Activated CD8-positive, alpha-beta memory T cell treated with anti-CD3 and anti-CD28 coated beads, Interleukin-2, amount 10 ng/mL, durations not matched to agents 7 days and 5 days (primary cell): ENCODE measurements at places on chromosomes 7 and 10. TPM values are rescaled to one million over a fixed set of nuclear protein-coding genes. Genes with fewer than 3 reads are reported as not detected.

- H3K4me1 ChIP-seq: peaks cover 59% of the 10 kb centered on the region
- no peak overlapping the region for H3K27ac ChIP-seq
- no peaks in the 10 kb centered on the region for H3K36me3 ChIP-seq
- no peak overlapping the region for H3K4me3 ChIP-seq
- DNase-seq: peak; percentile 26
Measured at GRCh38 chr10:11154849-11155498, 137.3 kb downstream of the CELF2 start.

DNA sequence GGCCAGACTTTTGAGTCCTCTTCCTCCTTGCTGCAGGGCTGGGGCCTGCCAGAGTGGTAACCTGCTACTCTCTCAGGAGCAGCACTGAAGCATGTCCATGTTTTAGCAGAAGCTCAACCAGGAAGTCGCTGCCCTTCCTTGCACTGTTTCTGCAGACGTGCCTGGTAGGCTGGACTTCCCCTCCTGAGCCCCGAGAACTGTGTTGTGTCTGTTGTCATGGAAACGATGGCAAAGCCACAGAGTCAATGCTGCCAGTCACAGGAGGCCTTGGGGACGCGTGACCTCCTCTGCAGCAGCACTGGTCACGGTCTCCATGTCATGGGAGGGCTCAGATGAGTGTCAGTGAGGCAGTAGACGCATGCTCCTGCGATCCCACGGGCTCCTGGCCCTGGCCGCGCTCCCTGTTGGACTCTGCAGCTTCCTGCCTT, 145.5 kb downstream of the FANK1 start:
- H3K27ac ChIP-seq: no peak overlapping the region
- no peaks in the 10 kb centered on the region for H3K36me3 ChIP-seq

GRCh38 chr7:139762886-139763285, 14.9 kb downstream of the HIPK2 start:
- DNase-seq: peak; percentile 23
- H3K27ac ChIP-seq: no peak overlapping the region

DNA sequence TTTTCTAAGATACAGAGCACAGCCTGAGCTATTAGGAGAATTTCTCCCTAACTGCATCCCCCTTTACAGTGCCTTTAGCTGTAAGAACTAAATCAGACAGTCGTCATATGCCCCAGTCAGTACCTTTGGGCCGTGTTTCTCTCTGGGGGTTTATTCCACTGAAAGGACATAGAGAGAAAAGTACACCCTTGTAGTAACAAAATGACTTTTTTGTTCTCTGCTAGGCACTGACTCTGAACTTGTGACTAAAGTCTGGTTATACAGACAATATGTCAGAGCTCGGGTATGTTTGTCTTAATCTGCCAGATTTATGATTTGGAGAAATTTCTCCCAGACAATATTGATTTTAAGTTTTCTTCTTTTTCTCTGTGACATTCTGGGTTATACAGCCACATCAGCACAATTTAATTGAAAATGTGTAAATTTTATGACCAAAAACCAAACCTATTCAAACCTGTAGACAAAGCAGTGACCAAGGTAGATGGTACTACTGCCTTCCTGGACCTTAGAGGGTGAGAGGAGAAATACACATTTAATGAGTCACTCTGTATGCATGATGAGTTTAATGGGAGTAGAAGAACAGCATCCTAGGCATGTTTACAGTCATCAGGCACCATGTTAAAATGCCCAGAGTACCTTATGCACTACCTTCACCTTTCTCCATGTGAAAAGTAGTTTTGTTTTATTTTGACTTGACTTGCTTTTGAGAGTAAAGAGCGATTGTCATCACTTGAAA, 156.1 kb upstream of the PLXDC2 start:
- no peaks in the 10 kb centered on the region for H3K36me3 ChIP-seq
- no peaks in the 10 kb centered on the region for H3K27me3 ChIP-seq
- H3K4me1 ChIP-seq: no peaks in the 10 kb centered on the region
- no peak overlapping the region for H3K27ac ChIP-seq

GRCh38 chr7:28528899-28529298, 116.6 kb downstream of the CREB5 start:
- no peaks in the 10 kb centered on the region for H3K27me3 ChIP-seq
- H3K4me1 ChIP-seq: no peaks in the 10 kb centered on the region
- H3K27ac ChIP-seq: no peak overlapping the region
- no peak for DNase-seq
- no peaks in the 10 kb centered on the region for H3K36me3 ChIP-seq

GRCh38 chr10:71719042-71719441, 536 bp downstream of the C10orf105 start:
- no peaks in the 10 kb centered on the region for H3K36me3 ChIP-seq
- no peak overlapping the region for H3K4me3 ChIP-seq
- no peak for DNase-seq

DNA sequence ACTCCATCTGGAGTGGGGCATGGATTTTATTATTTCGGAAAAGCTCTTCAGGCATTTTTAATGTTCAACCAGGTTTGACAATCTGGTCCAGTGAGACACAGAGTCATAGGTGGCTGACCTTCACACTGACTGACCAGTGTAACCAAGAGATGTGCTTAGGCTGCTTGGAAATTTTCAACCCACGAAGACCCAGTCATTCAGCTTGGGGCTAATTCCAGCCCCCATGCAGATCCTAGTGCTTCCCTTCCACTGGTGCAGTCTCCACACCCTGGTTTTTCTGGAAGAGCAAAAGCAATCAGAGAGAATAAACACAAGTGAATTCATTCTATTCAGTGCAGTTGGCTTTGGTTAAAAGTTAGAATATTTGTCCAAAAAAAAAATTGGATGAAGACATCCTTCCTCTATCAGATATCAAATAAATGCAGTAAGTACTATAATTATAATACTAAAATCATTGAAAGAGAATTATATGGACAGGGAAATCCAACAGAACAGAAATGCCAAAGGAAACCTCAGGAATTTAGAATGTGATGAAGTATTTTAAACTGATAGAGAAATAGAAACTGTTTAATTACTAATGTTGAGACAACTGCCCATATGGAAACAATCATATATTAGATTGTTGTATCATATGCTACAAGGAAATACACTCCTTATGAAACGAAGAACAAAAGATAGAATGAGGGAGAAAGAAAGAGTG, 178.0 kb downstream of the NPSR1 start:
- peaks cover 4% of the 10 kb centered on the region for H3K27me3 ChIP-seq
- no peaks in the 10 kb centered on the region for H3K4me1 ChIP-seq
- H3K4me3 ChIP-seq: no peak overlapping the region
- no peak for DNase-seq

DNA sequence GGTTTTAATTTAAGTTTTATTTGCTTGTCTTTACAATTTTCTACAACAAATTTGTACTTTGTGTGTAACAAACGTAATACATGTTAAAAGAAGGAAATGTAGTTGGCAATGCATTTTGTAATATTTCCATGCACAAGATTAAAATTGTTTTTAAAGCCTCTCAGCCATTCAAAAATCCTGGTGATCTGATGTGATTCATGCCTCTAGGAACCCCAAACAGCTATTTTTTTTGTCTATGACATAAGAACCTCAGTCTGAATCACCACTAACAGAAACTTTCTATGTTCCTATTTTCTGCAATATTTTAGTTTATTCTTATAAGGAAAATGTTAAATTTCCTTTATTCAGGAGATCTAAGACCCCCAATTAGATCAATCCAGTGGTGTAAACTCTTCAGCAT, 183.1 kb upstream of the YAE1 start:
- no peaks in the 10 kb centered on the region for H3K36me3 ChIP-seq
- no peak for DNase-seq
- no peak overlapping the region for H3K4me3 ChIP-seq
- H3K4me1 ChIP-seq: no peaks in the 10 kb centered on the region
- peaks cover 13% of the 10 kb centered on the region for H3K27me3 ChIP-seq
- H3K27ac ChIP-seq: no peak overlapping the region

- H3K4me1 ChIP-seq: no peaks in the 10 kb centered on the region
- no peaks in the 10 kb centered on the region for H3K36me3 ChIP-seq
- peaks cover 2% of the 10 kb centered on the region for H3K27me3 ChIP-seq
Measured at GRCh38 chr10:1474376-1475097, 262.8 kb downstream of the ADARB2 start.

- no peaks in the 10 kb centered on the region for H3K36me3 ChIP-seq
- peaks cover 14% of the 10 kb centered on the region for H3K4me1 ChIP-seq
- no peak for DNase-seq
- no peak overlapping the region for H3K4me3 ChIP-seq
- no peak overlapping the region for H3K27ac ChIP-seq
Measured at GRCh38 chr10:132958883-132959558, 16.7 kb upstream of the CFAP46 start.

GRCh38 chr7:149741629-149742028, 31.8 kb downstream of the ZNF467 start:
- no peak overlapping the region for H3K27ac ChIP-seq
- DNase-seq: no peak
- peak overlapping the region; percentile 57 for H3K4me3 ChIP-seq

GRCh38 chr10:47166405-47166777, 133.6 kb upstream of the GDF10 start:
- H3K27ac ChIP-seq: no peak overlapping the region
- H3K4me1 ChIP-seq: peaks cover 14% of the 10 kb centered on the region
- H3K36me3 ChIP-seq: no peaks in the 10 kb centered on the region
- H3K27me3 ChIP-seq: peaks cover 6% of the 10 kb centered on the region
- DNase-seq: peak; percentile 31

- peak; percentile 42 for DNase-seq
- H3K4me3 ChIP-seq: no peak overlapping the region
- peaks cover 10% of the 10 kb centered on the region for H3K4me1 ChIP-seq
- no peaks in the 10 kb centered on the region for H3K27me3 ChIP-seq
- H3K36me3 ChIP-seq: peaks cover 3% of the 10 kb centered on the region
Measured at GRCh38 chr7:75928568-75928914, 13.6 kb downstream of the POR start.

- DNase-seq: no peak
- no peak overlapping the region for H3K4me3 ChIP-seq
- H3K4me1 ChIP-seq: no peaks in the 10 kb centered on the region
- H3K27ac ChIP-seq: no peak overlapping the region
- peaks cover 22% of the 10 kb centered on the region for H3K27me3 ChIP-seq
Measured at GRCh38 chr7:36048902-36049240, 104.2 kb upstream of the EEPD1 start.

DNA sequence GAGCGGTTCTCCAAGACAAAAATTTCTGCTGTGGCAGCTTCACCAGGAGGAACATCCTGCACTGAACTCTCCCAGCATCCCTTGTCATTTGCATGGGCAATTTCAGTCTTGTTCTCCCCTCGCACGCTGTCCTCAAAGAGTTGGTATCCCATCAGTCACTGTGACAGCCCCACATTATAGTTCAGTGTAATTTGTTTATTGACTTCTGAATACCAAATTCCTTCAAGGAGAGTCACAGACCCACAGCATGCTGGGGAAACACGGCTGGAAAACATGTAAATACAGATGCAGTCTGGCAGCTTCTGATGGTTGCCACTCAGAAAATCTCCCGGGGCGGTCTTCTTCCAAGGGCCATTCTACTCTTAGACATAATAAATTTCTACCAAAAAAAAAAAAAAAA, 151.0 kb upstream of the NEBL start:
- H3K27ac ChIP-seq: no peak overlapping the region
- H3K4me1 ChIP-seq: no peaks in the 10 kb centered on the region
- no peaks in the 10 kb centered on the region for H3K36me3 ChIP-seq
- no peak overlapping the region for H3K4me3 ChIP-seq

DNA sequence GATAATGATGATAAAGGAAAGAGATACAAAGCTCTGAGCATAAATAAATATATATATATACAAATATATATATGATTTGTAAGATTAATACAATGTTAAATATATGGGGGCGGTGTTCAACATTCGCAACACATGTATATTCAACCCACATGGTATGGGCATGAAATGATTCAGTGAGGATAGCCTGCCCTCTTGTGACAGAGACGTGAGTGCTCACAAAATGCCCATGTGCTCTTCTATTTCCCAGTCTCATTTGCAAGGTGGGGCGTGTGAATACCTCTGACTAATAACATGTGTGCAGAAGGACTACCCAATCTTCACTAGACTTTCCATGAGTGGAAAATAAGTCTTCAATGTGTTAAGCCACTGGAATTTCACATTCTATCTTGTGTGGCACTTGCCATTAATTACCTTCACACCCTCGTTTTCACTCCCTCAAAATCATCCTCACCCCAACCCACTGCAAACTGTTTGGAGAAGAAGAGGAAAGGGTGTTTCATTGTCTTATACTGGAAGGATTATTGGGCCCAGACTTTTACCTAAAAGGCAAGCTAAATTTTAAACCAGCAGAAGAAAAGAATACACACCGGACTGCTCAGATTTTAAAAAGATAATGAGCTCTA, 26.9 kb downstream of the ASAH2 start:
- no peaks in the 10 kb centered on the region for H3K36me3 ChIP-seq
- peaks cover 4% of the 10 kb centered on the region for H3K4me1 ChIP-seq
- peak; percentile 58 for DNase-seq
- no peak overlapping the region for H3K4me3 ChIP-seq
- H3K27ac ChIP-seq: no peak overlapping the region
- H3K27me3 ChIP-seq: peaks cover 34% of the 10 kb centered on the region

- no peak for DNase-seq
- peaks cover 51% of the 10 kb centered on the region for H3K27me3 ChIP-seq
- no peak overlapping the region for H3K4me3 ChIP-seq
- no peak overlapping the region for H3K27ac ChIP-seq
- H3K36me3 ChIP-seq: peaks cover 2% of the 10 kb centered on the region
- peaks cover 8% of the 10 kb centered on the region for H3K4me1 ChIP-seq
Measured at GRCh38 chr10:70055550-70055949, 2.9 kb downstream of the MACROH2A2 start.

- H3K27ac ChIP-seq: no peak overlapping the region
- no peak overlapping the region for H3K4me3 ChIP-seq
- no peak for DNase-seq
Measured at GRCh38 chr10:72794260-72794659, 99.3 kb upstream of the OIT3 start.

DNA sequence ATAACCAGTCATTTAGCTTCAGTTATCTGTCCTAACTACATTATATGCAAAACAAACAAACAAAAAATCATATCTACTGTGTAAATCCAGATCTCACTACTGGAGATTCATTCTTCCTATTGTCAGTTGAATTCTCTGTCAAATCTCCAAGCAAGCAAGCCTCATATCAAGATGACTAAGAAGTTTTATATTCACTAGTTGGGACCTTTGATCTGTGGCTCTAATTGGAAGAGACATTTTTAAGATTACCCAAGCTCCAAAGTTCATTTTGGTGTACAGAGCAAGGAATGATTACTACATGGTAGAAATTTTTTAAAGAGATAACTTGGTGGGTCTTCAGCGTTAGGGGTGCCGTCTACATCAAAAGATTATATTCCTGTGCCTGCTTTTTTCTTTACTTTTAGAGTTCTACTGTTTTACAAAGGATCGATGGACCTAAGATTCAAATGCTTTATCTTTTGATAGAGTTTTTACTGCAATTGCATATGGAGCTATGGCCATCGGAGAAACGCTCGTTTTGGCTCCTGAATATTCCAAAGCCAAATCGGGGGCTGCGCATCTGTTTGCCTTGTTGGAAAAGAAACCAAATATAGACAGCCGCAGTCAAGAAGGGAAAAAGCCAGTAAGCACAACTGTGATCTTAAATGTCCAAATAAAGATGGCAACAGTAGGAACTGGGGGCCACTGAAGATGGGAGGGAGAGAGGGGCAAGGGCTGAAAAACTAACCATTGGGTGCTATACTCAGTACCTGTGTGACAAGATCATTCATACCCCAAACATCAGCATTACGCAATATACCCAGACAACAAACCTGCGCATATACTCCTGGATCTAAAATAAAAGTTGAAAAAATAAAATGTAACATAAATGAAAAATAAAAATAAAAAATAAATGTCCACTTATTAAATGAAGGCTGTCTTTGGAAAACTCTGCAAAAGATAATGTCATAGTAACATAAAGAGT, 47.9 kb downstream of the SP8 start:
- no peaks in the 10 kb centered on the region for H3K27me3 ChIP-seq
- H3K4me1 ChIP-seq: no peaks in the 10 kb centered on the region
- no peak for DNase-seq

SLC26A5 gene
- total RNA-seq: not detected

PTF1A gene
- not detected for total RNA-seq

C10orf105 gene
- total RNA-seq: 0.26 TPM

MCM10 gene
- total RNA-seq: 78.2 TPM
